ENCODE measurements at places on chromosomes 2 and 18.

- no peak for DNase-seq
These were observed 14.8 kb downstream of the KLHL29 start for GRCh38 chr2:23399674-23400261.

DNA sequence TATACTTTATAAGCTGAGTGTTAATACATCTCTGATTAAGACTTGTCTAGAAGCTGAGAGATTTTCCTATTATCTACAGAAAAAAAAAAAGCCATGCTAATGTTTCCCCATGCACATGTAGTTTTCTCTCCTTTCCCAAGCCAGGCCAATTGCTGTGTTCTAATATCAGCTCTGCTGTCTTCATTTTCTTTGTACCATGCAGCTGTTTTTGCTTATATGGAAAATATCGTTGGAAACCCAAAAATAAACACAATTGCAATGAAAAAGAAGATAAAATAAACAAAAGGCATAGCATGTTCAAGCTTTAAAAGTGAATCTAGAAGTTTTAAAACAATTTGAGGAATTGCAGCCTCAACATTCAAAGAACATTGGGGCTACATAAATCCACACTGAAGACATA is 817.4 kb upstream of the ACVR2A start:
- no peak for DNase-seq

DNA sequence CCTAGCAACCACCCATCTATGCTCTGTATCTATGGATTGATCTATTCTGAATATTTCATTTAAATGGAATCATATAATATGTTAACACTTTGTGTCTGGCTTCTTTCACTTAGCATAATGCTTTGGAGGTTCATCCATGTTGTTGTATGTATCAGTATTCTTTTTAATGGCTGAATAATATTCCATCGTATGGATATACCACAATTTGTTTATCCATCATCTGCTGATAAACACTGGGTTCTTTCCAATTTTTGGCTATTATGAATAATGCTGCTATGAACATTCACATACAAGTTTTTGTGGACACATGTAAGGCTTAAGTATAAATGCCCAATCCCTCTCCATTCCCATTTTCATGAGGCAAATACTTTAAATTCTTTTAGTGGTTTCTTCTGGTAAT is 52.9 kb downstream of the MRPL33 start:
- no peak for DNase-seq

- DNase-seq = no peak
These were observed 82.6 kb upstream of the SLC8A1 start for GRCh38 chr2:40534528-40534927.

DNA sequence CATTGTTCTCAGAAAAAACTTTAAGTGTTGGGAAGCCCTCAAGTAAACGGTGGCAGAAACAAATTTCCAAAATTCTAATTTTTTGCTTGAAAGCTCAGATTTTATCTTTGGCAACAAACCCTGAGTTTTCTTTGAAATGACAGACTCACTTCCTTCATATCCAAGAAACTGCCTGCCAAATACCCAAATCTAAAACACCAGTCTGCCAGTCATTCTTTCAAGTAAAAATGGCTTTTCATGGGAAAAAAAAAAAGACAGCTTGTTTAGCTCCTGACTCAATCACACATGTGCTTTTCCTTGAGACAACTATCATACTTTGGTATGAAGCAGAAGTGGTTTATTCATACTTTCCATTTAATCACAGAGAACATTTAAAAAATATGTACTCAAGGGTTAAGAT is 40.6 kb upstream of the CSRNP3 start:
- no peak for DNase-seq

DNA sequence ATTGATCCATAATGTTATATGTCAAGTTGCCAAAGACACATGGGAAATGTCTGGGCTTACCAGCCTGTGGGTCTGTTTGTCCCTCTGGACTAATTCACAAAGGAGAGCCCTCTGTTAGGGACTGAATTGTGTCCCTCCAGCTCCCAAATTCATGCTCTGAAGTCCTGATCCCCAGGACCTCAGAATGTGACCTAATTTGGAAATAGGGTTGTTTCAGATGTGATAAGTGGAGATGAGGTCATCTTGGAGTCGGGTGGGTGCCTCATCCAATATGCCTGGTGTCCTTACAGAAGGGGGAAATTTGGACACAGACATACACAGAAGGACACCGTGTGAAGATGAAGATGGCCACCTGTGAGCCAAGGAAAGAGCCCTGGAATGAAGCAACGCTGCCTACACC is 41.4 kb upstream of the ROCK2 start:
- peak; percentile 30 for DNase-seq

DNA sequence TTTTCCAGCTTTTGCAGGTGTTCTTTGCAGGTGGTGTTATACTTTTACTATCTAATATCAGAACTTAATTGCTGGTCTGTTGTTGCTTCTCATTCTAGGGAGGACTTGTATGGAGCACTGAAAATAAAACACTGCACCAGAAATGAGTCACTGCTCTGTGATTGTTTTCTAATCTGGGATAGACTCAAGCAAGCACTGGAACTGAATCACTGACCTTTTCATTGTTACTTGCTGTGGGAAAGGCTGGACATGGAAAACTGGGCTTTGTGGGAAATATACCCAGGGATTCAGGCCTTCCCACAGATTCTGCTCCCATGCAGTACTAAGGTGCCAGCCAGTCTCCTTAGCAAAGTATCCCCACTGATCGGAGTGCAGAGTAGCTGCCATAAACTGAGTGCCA is 470.0 kb upstream of the GCFC2 start:
- no peak for DNase-seq

DNA sequence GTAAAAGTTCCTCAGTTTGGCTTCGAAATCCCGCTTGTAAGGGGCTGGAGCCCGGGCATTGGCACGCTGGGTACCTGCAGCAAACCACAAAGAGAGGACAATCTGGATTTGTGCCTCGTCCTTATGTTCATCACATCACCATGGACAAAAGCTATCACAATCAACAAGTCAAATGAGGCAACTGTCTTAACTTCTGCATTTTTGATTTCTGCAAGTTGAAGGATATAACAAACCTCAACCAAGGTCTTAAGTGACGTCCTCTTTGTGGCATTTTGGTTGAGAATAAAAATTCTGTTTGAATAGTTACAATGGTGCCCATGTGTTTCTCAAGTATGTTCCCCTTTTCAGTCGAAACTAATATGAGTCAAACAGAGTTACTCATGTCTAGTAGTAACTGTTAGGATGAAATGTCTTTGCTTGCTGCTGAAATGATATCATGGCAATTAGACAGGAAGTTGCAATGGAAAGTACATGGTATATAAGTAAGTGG is 70.8 kb upstream of the STK17B start:
- no peak for DNase-seq

DNA sequence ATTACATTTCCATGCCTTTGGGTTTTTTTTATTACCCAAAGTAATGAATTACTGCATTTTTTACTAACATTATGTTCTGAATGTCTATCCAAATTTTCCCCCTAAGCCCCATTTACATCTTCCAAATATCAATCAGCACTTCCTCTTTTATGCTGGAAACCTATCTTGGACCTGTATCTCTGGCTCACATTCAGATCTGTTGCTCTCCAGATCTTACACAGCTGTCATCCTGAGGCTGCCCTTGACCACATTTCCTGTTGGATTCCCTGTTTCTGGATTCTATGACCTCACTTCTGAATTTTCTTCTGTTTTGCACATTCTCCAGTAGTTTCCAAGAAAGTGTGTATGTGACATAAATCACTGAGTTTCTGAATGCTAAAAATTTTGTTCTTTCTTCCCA is 146.7 kb downstream of the PDE1A start:
- DNase-seq = no peak

DNA sequence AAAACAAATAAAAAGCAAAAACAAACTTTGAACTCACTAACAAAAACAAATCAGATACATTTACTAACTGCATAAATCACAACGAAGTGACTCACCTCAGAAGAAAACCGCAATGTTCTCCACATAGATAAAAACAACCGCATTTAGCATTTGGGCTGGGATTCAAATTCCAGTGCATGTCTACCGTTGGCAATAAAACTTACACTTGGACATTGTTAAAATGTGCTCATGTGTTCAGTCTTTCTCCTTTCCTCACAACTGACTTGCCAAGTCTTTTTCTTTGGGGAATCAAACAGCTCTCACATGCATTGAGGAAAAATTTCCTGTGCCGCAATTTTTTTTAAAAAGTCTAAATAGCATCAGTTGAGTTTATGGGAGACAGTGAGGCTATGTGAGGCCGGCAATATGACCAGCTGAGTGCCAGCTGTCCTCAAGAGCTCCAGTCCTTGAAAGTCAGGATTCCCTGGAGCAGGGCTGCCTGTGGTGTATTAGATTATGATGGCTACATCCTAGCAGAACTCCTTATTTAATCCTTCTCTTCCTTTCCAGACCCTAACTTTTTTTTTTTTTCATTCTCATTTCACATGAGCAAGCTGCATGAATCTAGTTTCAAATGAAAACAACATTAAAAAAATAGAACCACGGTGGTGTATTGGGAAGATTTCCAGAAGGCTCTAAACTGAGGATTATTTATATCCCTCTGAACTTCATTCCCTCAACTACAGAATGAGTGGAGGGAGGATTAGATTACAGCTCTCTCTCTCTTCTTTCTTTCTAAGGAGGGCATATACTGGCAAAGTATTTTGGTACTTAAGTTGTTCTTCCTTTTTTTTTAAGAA is 70.2 kb upstream of the MEIS1 start:
- no peak for DNase-seq

- DNase-seq = no peak
These were observed 5.9 kb upstream of the RAX start for GRCh38 chr18:59279193-59279592.
